ENCODE measurements at places on chromosomes 16 and 17.

DNA sequence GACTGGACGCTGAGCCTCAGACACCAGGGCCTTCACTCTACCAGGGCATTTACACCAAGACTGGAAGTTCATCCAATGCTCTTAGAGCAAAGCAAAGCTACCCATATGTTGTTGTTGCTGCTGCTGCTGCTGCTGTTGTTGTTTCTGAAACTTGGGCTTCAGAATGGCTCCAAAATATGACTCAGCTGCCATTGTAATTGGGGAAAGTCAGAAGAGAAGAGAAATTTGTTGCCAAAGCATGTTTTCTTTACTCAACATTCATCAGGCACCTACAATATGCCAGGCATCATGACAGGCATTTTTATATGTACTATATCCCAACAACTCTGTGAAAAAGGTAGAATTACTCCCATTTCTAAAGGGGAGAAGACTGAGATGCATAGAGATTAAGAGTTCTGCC is 11.9 kb downstream of the KRT32 start:
- DNase-seq = no peak

DNA sequence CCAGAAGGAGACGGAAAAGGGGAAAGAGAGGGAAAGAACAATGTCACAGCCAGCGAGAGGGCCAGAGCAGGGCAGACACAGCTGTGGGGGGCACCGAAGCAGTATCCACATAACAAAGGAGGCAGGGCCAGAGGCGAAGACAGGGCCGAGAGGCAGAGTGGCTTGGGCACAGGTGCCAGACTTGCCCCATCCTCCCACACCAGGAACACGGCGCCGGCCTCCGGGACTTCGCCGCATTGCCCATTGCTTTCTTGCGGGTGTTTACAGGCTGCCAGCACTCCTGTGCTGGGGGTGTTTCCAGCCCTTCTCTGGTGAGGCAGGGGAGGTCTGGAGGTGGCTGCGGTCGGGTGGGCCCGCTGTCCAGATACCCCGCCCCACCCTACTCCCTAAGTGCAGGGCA is 78.0 kb downstream of the ENGASE start:
- no peak for DNase-seq

DNA sequence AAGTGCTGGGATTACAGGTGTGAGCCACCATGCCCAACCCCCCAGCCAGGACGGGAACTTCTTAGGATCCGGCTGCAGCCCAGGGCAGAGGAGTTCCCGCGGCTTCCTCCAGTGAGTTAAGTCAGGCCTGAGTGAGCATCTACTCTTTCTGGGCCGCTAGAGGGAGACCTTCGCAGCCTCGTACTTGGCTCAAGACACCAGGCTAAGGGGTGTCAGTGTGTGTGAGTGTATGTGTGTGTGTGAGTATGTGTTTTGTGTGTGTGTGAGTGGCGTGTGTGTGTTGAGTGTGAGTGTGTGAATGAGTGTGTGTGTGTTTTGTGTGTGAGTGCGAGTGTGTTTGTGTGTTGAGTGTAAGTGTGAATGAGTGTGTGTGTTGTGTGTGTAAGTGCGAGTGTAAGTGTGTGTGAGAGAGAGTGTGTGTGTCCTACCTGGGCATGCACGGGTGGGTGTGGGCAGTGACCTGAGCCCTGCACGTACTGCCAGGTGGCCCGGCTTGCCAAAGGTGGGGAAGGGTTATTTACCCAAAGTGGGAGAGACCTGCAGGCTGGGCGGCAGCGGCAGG is 58.5 kb downstream of the TMEM235 start:
- DNase-seq = peak; percentile 89

DNA sequence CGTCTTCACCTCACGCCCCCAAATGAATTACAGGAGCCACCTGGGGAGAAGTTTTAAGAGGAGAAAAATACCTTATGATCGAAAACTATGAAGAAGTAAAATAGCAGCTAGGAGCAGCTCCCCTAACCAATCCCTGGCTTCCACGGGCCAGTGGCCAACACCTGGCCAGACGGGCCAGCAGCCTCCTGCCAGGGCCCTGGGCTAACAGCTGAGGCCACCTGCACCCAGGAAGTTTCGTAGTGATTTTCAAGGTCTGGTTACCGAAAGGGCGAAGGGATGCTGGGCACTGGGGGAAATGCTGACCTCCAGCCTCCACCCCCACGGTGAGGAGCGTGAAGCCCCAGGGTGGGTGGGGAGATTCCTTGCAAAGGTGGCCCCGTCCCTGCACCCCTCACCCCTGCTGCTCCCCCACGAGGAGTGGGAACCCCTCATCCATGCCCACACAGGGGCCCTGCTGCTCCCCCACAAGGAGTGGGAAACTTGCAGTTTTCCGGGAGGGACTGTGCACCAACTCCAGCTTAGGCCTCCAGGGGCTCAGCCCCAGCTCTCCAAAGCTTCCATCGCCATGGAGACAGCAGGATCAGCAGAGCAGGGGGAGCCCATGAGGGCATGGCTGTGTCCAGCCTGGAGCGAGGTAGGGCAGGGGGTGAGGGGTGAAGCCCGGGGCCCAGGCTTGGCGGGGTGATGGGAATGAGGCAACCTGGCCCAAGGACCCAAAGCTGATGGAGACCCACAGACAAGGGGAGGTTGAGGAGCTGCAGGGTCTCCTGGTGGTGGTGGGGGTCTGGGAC is 31.9 kb upstream of the ACSF3 start:
- DNase-seq = no peak

- no peak for DNase-seq
These were observed 50.7 kb upstream of the PLCG2 start for GRCh38 chr16:81728435-81728834.

GRCh38 chr17:75065562-75066151 is 18.6 kb downstream of the KCTD2 start:
- no peak for DNase-seq

DNA sequence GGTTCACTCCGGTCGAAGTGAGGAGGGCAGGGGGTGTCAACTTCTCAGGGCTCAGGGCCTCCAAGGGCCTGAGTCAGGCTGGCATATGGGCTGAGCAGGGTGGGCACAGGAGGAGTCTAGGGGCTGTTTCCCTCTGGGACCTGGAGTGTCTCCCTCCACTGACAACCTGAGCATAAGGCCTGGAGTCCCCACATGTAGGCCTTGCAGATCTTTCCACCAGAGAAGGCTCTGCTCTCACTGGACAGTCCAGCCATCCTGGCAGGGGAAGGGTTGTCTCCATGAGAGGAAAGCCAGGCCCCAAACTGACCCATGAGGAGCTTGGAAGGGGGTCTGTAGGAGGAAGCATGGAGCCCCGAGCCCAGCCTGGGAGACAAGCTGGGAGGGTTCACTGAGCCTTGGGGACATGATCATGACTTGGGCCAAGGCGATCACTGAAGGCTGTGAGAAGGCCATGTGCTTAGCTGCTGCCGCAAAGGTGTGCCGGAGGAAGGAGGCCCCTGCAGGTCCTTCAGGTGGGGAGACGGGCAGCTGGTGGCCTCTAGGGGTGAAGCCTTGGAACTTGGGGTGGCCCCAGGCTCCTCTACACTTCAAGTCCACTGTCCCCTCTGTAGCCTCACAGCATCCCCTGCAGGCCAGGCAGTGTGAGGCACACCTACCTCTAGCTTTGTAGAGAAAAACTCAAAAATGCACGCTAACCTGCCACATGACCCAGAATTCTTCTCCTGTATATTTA is 9.9 kb downstream of the CMTM2 start:
- DNase-seq = peak; percentile 13

GRCh38 chr17:8821446-8822105 is 22.4 kb upstream of the MFSD6L start:
- DNase-seq = no peak

DNA sequence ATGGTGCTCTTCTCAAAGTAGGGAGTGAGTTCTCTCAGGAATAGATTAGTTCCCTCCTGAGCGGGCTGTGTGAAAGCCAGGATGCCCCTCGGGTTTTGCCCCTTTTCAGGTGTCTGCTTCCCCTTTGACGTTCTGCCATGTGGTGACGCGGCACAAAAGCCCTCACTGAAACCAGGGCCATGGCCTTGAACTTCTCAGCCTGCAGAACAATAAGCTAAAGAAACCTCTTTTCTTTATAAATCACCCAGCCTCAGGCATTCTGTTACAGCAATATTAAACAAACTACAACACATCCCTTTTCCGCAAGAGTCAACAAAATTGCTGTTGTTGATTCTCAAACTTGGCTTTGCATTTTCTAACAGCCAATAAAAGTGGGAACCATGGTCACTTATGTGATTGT is 15.5 kb upstream of the CACNG5 start:
- DNase-seq = no peak

GRCh38 chr16:68893710-68894705 is 50.7 kb downstream of the TANGO6 start:
- DNase-seq = no peak

DNA sequence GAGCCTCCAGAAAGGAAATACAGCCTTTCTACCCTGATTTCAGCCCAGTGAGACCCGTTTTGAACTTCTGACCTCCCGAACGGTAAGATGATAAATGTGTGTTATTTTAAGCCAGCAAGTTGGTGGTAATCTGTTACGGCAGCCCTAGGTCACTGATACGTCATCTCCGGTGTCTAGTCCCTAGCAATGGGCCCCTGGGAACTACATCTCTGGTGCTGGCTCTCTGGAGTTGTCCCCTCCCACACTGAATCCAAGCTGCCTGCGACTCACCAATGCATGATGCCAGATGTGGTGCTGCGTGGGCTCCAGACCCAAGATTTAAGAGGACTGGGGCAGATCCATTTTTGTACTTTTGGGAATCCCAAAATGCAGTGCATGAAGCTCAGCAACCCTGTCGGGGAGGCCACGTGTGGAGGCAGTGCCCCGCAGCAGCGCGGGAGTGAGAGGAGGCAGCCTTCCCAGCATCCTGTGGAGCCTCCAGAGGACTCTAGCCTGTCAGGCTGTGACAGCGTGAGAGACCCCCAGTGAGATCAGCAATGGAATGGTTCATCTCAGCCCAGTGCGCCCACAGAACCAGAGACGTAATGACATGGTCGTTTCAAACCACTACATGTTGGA is 43.6 kb upstream of the USP7 start:
- DNase-seq = no peak

- DNase-seq = peak; percentile 65
These were observed 80.5 kb upstream of the KIFC3 start for GRCh38 chr16:57882792-57883191.

GRCh38 chr17:27390540-27390939 is 65.7 kb upstream of the KSR1 start:
- no peak for DNase-seq

- peak; percentile 14 for DNase-seq
These were observed 87.2 kb upstream of the IRX3 start for GRCh38 chr16:54373534-54374520.

GRCh38 chr17:9313346-9313745 is 262.3 kb downstream of the STX8 start:
- no peak for DNase-seq

- DNase-seq = no peak
These were observed 446.7 kb downstream of the PMP22 start for GRCh38 chr17:14818469-14818868.

DNA sequence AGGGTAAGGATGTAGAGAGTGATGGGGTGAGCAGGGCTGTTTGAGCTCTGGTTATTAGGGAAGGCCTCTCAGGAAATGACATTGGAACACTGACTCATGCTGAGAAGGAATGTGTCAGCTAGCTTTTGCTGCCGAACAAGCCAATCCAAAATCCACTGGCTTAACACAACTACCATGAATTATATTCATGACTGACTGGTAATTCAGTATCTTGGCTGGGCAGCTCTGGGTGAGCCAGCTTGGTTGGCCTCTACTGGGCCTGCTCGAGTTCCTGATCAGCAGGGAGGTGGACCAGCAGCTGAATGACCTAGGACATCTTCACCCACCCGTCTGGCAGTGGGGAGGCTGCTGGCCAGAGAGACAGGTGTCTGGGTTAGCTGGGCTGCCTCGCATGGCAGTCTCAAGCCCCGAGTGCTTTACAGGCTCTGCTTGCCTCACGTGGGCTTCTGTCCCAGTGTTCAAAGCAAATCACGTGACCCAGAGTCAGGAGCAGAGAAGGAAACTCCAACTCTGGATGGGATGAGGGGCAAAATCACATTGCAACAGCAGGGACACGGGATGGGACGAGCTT is 209.4 kb downstream of the KATNIP start:
- peak; percentile 81 for DNase-seq

- no peak for DNase-seq
These were observed 6.7 kb downstream of the GPR142 start for GRCh38 chr17:74373838-74374606.

DNA sequence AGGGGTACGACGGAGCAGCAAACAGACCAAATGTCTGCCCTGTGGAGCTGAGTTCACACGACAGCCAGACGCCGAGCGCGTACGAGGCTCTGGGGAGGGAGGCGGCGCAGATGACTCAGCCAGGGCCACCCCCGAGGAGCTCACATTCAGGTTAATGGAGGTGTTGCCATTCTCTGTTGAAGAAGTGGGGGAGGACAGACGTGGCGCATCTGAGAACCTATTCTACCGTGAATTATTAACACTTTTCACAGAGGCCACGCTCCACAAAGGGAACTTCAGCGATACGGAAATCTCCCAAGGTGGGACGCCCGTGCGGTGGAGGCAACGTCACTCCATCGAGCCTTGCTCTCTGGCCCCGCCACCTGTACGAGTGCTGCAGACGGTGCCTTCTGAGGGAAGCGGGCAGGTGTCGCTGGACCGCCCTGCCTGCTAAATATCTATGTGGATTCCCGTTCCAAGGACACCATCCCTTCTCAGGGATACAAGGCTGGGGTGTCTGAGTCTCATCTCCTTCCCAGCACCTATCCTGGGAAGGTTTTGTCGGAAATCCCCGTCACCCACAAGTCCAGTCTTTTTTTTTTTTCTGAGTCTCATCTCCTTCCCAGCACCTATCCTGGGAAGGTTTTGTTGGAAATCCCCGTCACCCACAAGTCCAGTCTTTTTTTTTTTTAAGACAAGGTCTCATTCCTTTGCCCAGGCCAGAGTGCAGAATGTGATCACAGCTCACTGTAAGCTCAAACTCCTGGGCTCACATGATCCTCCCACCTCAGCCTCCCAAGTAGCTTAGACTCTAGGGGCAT is 19.0 kb downstream of the ABR start:
- DNase-seq = no peak

DNA sequence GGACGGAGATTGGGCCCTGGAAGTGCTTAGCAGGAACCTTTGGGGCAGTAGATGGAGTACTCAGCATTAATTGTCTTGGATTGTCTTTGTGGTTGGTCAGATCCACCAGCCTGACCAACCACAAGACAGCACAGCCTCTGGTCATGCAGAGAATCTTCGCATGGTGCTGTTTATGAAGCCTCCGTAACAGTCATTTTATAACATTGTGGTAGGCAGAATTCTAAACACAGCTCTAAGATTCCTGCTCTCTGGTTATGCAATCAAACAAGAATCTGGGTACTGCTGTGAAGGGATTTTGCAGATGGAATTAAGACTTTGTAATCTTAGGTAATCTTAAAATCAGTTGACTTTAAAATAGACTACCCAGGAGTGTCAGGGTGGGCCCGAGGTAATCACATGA is 312.2 kb upstream of the GOT2 start:
- DNase-seq = no peak

DNA sequence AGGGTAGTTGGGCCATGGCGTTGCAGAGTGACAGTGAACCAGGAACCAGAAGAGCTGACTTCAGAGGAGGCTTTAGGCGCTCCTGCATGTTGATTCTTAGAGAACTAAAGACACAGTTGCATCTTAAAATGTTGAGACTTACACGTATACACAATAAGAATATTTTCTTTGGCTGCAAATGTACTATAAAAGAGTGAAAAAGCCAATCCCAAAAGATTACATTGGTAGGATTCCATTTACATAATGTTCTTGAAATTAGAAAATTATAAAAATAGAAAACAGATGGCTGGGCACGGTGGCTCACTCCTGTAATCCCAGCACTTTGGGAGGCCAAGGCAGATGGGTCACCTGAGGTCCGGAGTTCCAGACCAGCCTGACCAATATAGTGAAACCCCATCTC is 738.8 kb downstream of the WWOX start:
- no peak for DNase-seq
